ENCODE measurements at places on chromosomes 12 and 14. TPM values are rescaled to one million over a fixed set of nuclear protein-coding genes. Genes with fewer than 3 reads are reported as not detected.

- no peaks in the 10 kb centered on the region for H3K4me1 ChIP-seq
- H3K27ac ChIP-seq = no peak overlapping the region
- no peak for DNase-seq
- H3K36me3 ChIP-seq = no peaks in the 10 kb centered on the region
Observed at GRCh38 chr12:130251236-130251780, 86.4 kb upstream of the PIWIL1 start.

DNA sequence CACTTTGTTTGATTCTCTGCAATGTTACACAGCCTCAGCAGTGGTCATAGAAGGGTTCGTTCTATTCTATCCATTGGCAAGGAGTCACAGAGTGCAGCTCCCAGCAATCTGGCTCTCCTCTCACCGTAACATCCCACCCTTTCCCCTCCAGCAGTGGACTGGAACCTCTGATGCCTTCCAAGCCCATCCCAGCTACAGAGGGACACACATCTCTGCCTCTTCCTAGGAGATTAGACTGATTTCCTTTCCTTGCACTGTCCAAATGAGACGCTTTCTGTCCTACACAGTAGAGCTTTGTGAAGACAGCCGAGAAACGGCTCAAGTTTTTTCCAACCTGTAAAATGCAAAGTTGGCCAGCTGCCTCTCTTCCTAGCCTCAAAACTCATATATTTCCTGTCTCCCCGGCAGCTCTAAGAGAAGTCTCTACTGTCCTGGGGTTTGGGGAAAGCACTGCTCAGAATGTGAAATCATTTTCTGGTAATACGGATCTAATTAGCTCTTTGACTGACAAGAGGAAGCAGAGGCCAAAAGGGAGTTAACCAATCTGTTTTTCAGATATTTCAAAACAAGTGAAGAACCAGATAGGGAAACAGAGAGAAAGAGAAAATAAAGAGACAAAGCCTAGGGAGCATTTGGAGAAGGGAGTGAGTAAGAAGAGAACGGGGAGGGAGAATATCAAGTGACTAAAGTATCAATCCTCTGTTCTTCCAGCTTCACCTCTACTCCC is 516 bp downstream of the NINJ2 start:
- no peak overlapping the region for H3K27ac ChIP-seq
- no peaks in the 10 kb centered on the region for H3K27me3 ChIP-seq
- H3K36me3 ChIP-seq = no peaks in the 10 kb centered on the region
- DNase-seq = no peak
- H3K4me1 ChIP-seq = peaks cover 4% of the 10 kb centered on the region

GRCh38 chr12:132324841-132325732 is 4.3 kb downstream of the GALNT9 start:
- H3K4me3 ChIP-seq = no peak overlapping the region
- peaks cover 20% of the 10 kb centered on the region for H3K4me1 ChIP-seq
- no peak for DNase-seq
- H3K27me3 ChIP-seq = peaks cover 19% of the 10 kb centered on the region
- H3K36me3 ChIP-seq = no peaks in the 10 kb centered on the region
- no peak overlapping the region for H3K27ac ChIP-seq

DNA sequence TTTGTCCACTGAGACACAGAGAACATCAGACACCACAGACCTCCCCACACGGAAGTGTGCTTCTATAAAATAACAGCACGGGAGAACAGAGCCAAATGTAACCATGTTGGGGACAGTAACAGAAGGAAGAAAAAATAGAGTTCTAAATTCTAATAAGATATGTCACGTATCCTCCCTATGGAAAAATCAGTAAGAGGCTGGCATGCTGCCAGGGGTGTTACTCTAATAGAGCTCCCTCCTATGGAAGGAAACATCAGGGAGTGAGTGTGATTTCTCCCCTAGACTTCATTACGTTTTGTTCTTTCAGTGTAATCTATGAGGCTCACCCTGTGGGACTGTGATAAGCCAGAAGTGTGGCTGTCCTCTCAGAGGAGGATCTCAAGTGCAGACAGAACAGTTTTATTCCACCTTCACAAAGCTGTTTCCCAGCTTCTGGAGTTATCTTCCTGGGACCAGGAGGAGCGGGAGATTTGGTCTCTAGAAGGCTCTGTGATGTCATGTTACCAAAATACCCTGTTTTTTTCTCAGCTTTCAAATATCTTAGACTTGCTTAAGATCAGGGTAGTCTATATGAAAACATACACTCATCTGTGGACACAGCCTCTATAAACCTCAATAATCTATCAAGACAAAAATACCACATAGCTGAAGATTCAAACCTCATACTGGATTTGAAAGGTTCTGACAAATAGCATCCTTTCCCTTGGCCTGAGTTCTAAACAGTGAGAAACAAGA is 69.3 kb downstream of the ZFC3H1 start:
- no peaks in the 10 kb centered on the region for H3K4me1 ChIP-seq
- H3K36me3 ChIP-seq = no peaks in the 10 kb centered on the region
- DNase-seq = peak; percentile 43
- no peak overlapping the region for H3K4me3 ChIP-seq
- H3K27ac ChIP-seq = no peak overlapping the region

DNA sequence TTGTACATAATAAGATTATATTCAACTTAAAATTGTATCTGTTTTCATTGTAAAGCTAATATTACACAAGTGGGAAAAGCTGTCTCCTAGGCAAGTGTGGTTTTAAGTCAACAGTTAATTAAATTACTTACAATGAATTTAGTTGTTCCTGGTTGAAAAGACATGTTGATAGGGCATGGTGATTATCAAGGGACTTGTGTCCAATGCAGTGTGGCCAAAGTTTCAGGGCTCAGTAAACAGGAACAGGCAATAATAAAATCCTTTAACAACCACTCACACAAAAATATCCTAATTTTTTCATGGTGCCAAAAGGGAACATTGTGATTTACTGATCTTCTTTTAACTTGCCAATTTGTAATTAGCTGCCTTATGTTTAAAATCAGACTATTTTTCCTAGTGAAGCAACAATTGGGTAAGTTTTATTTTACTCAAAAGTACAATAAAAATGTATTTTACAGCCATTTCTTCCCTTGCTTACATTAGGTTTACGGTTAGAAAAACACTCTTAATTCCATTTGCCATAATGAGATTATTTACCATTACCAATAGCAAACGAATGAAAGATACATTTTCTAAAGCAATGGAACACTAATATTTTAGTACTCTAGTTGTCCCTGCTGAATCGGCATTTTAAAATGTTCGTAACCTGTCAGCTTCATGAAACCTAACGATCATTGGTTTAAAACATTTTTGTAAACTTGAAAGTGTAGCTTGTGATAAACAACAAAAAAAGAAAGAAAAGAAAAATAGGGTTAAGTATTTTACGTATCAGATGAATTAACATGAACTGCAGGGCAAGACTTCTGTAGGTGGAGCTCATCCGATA is 1.8 kb upstream of the WNK1 start:
- peak overlapping the region; percentile 92 for H3K4me3 ChIP-seq
- DNase-seq = no peak
- peak overlapping the region; percentile 73 for H3K27ac ChIP-seq
- no peaks in the 10 kb centered on the region for H3K27me3 ChIP-seq
- H3K4me1 ChIP-seq = peaks cover 16% of the 10 kb centered on the region
- no peaks in the 10 kb centered on the region for H3K36me3 ChIP-seq

GRCh38 chr14:69263364-69263763 is 3.4 kb downstream of the GALNT16 start:
- DNase-seq = peak; percentile 84
- H3K4me1 ChIP-seq = peaks cover 14% of the 10 kb centered on the region
- H3K36me3 ChIP-seq = no peaks in the 10 kb centered on the region
- peaks cover 46% of the 10 kb centered on the region for H3K27me3 ChIP-seq
- no peak overlapping the region for H3K4me3 ChIP-seq
- no peak overlapping the region for H3K27ac ChIP-seq

- H3K27ac ChIP-seq = peak overlapping the region; percentile 57
- no peaks in the 10 kb centered on the region for H3K27me3 ChIP-seq
- H3K4me3 ChIP-seq = no peak overlapping the region
- DNase-seq = peak; percentile 80
- no peaks in the 10 kb centered on the region for H3K36me3 ChIP-seq
- H3K4me1 ChIP-seq = peaks cover 25% of the 10 kb centered on the region
Observed at GRCh38 chr14:41817626-41818025, 210.9 kb downstream of the LRFN5 start.

DNA sequence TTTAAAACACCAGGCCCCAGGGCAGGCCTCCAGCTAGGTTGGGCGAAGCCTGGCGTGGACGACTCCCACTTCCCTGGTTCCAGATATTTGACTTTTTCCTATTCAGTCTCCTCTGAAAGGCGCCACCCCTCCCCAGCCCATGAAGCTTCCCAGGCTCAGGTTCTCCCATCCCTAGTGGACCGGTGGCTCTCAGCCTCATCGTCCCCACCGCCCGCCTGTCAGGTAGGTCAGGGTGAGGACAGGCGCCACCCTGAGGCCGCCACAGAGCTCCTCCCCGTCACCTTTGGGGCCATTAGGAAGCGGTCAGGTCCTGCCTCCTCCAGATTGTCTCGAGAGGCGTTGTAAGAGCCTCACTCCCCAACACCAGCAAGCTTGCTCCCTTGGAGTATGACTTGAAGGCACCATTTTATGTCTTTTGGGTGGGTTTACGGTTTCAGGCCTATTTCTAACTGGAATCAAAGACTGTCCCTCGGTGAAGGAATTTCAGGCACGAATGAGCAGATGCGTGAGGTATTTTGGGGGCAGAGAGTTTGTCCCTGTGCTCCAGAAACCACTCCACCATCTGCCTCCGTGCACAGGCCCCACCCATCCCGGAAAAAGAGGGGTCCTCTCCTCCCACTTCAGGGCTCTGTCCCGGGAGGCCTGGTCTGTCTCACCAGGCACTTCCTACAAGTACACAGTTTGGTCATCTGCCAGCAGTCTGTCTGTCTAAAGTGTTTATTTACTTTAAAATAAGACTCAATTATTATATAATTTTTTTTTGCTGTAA is 55.6 kb downstream of the TSPAN9 start:
- no peak overlapping the region for H3K4me3 ChIP-seq
- H3K27ac ChIP-seq = peak overlapping the region; percentile 37
- H3K4me1 ChIP-seq = peaks cover 26% of the 10 kb centered on the region
- no peaks in the 10 kb centered on the region for H3K36me3 ChIP-seq

GRCh38 chr14:101123618-101124510 is 220.3 kb upstream of the RTL1 start:
- DNase-seq = peak; percentile 8
- H3K27me3 ChIP-seq = no peaks in the 10 kb centered on the region
- no peak overlapping the region for H3K4me3 ChIP-seq
- no peak overlapping the region for H3K27ac ChIP-seq

DNA sequence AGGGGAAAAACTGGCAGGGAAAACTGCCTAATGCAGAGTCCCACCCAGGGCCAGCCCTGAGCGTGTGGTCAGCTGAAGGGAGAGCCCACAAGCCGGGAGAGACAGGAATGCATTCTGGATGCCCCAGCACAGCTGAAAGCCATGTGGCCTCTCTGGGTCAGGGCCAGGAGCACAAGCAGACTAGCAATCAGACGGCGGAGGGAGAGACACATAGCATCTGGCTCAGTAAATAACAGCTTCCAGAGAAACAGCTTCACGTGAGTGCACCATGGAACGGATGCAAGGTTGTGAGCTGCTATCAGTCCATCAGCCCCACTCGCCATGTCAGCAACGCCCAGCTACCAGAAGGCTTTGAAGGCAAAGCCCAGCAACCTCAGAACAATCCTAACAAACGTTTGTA is 28.2 kb upstream of the TMEM106C start:
- no peak for DNase-seq
- H3K27me3 ChIP-seq = no peaks in the 10 kb centered on the region
- H3K4me1 ChIP-seq = no peaks in the 10 kb centered on the region
- H3K36me3 ChIP-seq = no peaks in the 10 kb centered on the region
- H3K4me3 ChIP-seq = no peak overlapping the region

- H3K4me3 ChIP-seq = no peak overlapping the region
- H3K27ac ChIP-seq = no peak overlapping the region
- DNase-seq = peak; percentile 12
- no peaks in the 10 kb centered on the region for H3K36me3 ChIP-seq
- H3K27me3 ChIP-seq = no peaks in the 10 kb centered on the region
Observed at GRCh38 chr12:40745386-40745785, 53.1 kb downstream of the CNTN1 start.

DNA sequence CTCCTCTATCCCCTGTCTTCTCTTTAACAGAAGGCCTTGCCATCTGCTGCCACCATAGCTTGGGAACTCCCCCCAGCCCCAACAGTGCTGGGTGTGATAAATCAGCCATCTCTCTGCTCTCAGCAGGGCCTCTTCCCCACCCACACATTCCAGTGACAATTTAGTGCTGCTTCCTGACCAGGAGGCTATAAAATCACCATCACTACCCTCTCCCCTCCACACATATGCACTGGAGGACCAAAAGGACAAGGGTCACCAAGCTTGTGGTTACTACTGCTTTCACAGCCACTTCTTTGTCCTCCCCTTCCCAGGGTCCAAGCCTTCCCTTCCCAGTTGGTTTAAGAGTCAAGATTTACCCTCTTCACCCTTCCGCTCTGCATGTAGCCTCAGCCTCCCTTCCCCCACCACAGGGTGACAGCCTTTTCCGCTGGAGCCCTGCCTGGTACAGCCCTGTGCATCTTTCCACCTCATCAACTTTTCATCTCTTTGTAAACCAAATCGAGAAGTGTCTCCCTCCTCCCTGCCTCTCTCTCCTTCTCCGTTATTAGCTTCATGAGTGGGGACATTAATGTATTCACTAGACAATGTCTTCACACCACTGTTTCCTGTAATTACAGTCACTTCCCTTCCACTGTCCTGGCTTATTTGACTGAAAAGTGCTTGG is 9.4 kb downstream of the PSMB5 start:
- H3K27me3 ChIP-seq = no peaks in the 10 kb centered on the region
- no peak overlapping the region for H3K4me3 ChIP-seq
- peak; percentile 98 for DNase-seq
- peaks cover 33% of the 10 kb centered on the region for H3K36me3 ChIP-seq
- peak overlapping the region; percentile 95 for H3K27ac ChIP-seq

Gene LRTM2
- total RNA-seq = not detected

Gene TOMM20L
- not detected for total RNA-seq

Gene SETD1B
- total RNA-seq = 23.8 TPM

Gene TAS2R42
- total RNA-seq = not detected

Gene CEP170B
- total RNA-seq = 20.8 TPM

Gene TCL1B
- total RNA-seq = 0.83 TPM

Gene NANOG
- not detected for total RNA-seq

Gene TAS2R19
- 5.2 TPM for total RNA-seq

Gene METTL25
- total RNA-seq = 3.1 TPM

Gene NOS1
- total RNA-seq = 18.0 TPM

Gene OAS1
- total RNA-seq = 12.4 TPM

Gene TAS2R8
- total RNA-seq = not detected

Gene SCYL2
- 51.8 TPM for total RNA-seq

Gene TMTC2
- 3.3 TPM for total RNA-seq

Gene TPPP2
- not detected for total RNA-seq

Measured in A673 (cell line).